Naive B cell (primary cell): ENCODE measurements at places on chromosomes 5 and 9. TPM values are rescaled to one million over a fixed set of nuclear protein-coding genes. Genes with fewer than 3 reads are reported as not detected.

DNA sequence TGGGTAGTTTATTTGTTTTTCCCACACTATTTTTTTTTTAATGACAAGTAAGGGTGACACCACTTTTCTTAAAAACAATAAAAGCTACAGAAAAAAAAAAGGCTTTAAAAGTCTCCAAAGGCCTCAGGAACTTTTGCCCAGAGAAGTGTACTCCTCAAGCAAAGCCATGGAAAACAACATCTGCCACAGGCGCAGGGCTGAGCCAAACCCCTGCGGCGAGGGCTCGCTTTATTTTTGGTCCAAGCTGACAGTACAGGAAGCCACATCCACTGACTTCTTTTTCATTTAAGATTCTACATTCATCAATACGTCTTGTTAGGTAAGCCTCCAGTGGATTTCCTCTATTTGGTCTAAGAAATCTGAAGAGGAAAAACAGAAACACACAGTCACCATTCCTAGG lies 51.9 kb upstream of the IFNK start:
- DNase-seq, result no peak

GRCh38 chr9:112002131-112002846 lies 105.7 kb downstream of the UGCG start:
- no peak for DNase-seq

DNA sequence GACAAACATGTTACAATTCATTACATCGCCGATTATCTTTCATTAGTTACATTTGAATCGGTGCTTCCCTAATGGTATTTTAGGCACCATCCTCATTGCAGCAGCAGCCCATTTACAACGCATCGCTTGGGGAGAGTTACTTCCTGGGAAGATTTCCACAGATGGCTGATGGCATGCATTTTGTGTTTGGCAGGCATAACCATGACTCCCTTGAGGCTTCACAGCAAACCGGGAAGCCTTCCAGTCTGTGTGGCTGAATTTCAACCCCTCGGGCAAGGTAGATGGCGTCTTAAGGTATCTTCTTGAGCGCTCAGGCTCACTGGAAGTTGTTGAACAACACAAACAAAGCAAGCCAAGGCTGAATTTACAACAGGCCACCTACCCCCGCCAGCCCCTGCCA lies 1.6 kb upstream of the DNAH5 start:
- no peak for DNase-seq

The FLT4 gene
- not detected for polyA plus RNA-seq

GRCh38 chr5:157456301-157456700 lies 3.7 kb upstream of the NIPAL4 start:
- DNase-seq, result no peak

DNA sequence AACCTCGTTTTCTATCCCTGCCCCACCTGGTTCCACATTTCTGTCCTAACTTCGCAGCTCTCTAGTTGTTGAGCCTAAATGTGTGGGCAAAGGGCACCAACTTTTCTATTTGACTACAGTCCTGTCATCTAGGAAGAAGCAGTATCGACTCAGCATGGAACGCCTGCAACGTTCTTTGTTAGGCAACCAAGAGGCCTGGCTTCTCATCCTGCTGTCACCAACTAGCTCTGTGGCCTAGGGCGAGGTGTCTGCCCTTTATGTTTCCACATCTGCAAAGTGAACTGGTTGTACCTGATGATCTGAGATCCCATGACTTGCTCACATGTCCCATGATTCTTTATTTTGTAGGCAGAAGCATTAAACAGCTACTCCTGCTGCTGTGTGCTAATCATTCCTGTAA lies 248.9 kb downstream of the ADAMTSL1 start:
- no peak for DNase-seq

DNA sequence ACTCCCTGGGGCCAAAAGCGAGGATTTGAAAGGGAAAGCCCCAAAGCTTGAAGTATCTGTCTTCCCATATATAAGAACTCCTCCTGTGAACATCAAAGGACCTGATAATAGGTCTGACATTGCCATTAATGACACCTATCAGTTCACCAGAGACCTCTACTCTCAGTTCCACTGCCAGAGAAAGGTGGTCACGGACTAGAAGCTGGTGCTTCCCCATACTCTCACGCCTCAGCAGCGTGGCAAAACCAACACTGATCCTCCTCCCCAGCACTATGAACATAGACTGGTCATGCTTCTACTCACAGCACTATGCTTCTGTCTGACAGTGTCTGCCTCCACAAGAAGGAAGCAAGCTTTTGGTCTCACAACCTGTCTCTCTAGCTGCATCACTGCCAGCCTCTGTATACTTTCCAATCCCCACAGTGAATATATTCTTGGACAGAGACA lies 37.9 kb downstream of the NRG2 start:
- DNase-seq, result peak; percentile 12

DNA sequence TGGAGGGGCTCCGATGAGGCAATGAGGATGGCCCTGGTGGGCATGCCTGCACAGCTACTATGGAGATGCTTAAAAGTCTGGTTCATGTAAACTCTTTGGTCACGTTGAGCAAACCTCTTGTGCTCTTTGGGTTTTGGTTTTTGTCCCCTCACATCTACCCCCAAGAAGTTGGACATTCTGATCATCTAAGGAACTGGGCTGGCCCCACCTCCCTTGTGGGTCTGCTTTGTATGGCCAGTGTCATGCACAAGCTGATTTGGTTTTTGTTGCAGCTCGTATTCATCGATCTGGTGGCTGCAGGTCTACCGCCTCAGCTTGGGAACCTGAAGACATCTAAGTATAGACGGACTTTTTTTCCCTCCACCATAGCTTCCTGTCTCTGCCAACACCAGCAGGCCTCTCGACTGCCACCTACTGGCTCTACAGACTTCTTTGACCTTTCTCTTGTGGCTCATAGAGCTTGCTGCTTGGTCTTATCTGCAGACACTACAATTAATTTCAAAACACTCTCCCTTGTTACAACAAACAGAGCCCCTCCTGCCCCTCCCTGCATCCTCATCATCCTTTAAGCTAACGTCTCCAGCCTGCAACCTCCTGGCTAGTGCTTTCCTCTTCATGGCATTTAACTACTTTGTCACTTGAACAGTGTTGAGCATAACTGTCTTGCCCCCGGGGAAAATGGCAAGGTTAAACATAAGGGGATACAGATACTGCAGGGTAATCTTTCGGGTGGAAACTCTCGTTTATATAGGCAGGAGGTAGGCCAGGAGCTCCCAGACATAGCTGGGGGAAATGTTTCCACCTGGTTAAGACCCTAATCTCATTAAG lies 34.5 kb downstream of the TSTD2 start:
- DNase-seq, result peak; percentile 60

The GRXCR2 gene
- not detected for polyA plus RNA-seq

The PCDHGA10 gene
- polyA plus RNA-seq, result not detected

The IFNA13 gene
- not detected for polyA plus RNA-seq

- DNase-seq, result no peak
Measured at GRCh38 chr9:99078717-99079116, 26.2 kb upstream of the TGFBR1 start.

The PCDHGB7 gene
- polyA plus RNA-seq, result not detected

The JAKMIP2 gene
- polyA plus RNA-seq, result 1.1 TPM

- DNase-seq, result no peak
Measured at GRCh38 chr5:61735995-61736394, 403.9 kb downstream of the ZSWIM6 start.

DNA sequence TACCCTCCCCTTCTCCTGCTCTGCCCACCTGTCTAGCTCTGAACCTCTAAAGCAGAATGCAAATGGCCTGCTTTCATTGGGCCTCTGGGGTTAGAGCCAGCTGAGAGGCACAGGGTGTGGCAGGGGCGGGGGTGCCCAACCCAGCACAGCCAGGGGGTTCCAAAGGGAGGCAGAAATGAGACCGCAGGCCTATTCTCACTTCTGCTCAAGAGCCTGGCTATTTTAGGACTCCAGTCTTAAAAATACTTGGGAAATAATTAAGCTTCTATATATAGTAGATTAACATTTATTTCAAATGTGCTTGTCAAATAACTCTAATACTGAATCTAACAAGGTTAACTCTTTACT lies 5.7 kb downstream of the QSOX2 start:
- DNase-seq, result peak; percentile 89

The ERAP2 gene
- 82.9 TPM for polyA plus RNA-seq

The CD274 gene
- polyA plus RNA-seq, result 0.40 TPM

- DNase-seq, result no peak
Measured at GRCh38 chr9:99433095-99433494, 211.0 kb downstream of the SEC61B start.

GRCh38 chr5:107422494-107422893 lies 248.2 kb downstream of the EFNA5 start:
- no peak for DNase-seq

- no peak for DNase-seq
Measured at GRCh38 chr9:134730761-134731496, 89.3 kb downstream of the COL5A1 start.

The TNFSF8 gene
- polyA plus RNA-seq, result 9.5 TPM

DNA sequence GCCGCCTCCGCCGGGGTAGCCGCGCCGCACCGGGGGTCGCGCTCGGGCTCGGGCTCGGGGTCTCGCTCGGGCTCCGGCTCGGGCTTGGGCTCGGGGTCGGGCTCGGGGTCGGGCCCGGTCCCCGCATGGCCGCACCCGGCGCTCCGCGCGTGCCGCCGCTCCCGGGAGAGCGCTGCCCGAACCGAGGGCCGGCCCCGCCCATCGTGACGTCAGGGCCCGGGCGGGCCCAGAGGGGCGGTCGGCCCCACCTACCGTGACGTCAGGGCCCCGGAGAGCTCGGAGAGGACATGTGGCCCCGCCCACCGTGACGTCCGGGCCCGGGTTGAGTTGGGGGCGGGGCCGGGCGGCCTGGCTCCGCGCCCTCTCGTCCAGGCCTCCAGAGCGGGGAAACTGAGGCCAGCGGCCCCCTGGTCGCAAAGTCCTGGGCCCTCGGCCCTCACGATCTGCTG lies at the start of gene NSMF:
Gene NSMF, minus strand, starts transcription at position 183 of the 449 bp plus-strand sequence. CDS start 232 bp downstream, outside the sequence.
- DNase-seq, result peak; percentile 96

DNA sequence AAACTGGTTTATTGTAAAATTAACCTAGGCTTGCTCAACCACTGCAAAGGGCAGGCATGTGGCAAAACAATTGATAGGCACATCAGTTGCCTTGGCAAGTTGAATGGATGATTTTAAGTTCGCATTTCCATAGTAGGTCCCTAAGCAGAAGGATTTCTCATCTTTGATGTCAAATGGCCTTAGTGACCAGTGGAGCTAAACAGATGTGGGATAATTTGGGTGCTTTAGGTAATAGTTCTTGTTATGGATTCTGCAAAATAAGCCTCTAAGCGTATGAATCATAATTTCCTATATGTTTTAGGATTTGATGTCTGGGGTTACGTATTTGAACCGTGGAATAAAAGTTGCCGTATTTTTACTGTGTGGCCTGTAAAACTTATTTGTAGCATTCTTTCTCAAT lies 182.4 kb downstream of the CD180 start:
- DNase-seq, result no peak

The MED22 gene
- polyA plus RNA-seq, result 17.8 TPM

DNA sequence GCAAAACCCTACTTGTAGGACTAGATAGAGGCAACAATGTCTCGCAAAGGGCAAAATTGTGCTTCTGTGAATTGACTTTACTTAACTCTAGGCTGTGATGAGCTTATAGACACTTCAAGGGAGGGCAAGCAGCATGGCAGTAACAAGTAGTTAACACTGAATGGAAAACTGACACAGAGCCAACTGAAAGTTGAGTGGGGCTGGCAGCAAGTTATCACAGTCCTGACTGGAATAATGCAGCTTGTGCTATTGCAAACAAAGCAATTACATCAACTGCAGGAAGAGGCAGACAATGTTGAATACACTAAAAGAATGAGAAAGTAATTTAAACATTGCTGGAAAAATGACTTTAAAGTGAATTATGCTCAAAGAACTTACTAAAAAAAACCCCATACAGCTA lies 62.2 kb downstream of the RNF38 start:
- DNase-seq, result no peak

DNA sequence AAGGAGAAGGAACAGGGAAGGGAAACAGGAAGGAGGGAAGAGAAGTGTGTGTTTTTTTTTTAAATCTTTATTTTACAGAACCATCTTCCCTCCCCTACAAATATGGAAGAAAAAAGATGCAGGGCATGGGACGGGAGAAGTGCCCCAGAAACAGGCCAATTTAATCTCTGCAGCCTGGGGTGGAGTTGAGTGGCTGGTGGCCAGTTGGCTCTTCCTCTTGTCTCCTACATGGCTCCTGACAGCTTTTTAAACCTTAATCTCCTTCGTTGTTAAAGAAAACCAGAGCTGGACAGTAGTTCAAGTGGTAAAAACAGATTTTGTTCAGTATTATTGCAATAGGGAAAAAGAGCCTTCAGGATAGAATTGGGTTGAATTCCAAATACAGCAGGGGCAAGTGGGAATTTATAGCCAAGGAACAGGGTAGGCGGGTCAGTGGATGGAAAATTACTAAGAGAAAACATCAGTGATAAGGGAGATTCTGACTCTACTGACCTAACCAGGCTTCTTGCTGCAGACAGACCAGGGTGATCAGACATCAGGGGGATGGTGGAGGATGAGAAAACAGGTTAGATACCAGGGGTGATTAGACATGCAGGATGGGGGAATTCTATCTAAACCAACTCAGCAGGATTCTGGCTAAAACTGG lies 125.1 kb upstream of the CLINT1 start:
- no peak for DNase-seq

The DAB2 gene
- 0.17 TPM for polyA plus RNA-seq

The DRD1 gene
- polyA plus RNA-seq, result not detected

The CD72 gene
- 382 TPM for polyA plus RNA-seq
